ENCODE measurements at places on chromosomes 12 and 14.

DNA sequence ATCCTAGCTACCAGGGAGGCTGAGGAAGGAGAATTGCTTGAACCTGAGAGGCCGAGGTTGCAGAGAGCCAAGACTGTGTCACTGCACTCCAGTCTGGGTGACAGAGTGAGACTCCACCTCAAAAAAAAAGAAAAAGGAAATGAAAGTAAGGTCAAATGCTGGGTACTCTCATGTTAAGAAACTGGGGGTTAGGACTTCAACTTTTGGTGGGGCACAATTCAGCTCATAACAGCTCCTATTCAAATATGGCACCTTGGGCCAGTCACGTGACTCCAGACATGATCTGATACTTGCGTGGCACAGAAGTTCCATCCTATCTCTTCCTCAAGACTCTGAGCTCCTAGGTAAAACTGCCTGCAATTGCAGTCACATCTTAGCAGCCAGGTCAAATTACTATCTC, 142.7 kb downstream of the EGLN3 start:
- DNase-seq = no peak

DNA sequence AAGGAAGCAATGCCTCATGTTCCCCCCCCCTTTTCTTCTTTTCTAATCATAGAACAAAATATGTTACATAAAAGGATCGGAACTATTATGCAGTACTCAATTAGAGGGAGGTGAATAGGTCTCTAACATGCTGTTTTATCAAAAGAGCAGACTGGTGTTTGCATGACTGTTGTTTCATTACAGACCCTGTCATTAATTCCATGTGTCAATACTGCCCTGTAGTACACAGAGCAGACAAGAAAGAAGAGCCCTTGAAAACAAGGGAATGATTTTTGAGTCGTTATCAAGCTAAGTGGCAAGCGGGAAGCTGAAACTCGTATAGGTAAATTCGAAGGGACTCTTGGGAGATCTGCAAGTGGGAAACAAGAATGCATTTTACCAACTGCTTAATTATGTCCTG, 76.9 kb upstream of the TMEM263 start:
- DNase-seq = no peak

- no peak for DNase-seq
Observed at GRCh38 chr12:104723895-104724294, 234.2 kb downstream of the SLC41A2 start.

DNA sequence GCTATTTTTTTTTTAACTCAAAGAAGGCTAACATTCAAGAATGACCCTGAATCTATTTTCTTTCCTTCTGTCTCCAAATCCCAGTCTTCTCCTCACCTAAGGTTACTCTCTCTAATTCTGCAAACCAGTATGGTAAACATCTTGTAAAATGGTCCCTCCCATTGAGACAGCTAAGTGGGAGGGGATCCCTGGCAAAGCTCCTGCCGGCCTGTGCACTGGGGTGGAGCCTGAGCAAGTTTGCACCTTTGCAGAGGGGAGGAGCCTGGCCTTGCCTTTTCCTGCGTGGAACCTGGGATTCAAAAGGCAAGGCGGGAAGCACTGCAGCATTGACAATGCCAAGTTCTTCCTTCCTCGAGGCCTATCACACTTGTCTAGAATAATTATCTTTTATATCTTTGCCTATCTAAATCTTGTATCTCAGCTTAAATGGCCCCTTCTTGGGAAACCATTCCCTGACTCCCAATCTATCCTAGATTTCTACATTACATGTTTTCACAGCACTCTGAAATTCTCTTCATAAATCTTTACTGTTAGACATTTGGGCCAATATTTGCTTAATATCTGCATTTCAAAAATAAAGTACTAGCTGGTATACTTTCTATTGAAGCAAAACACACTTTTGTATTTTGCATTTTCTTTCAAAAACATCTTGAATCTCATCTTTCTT, 83.0 kb downstream of the EPS8 start:
- no peak for DNase-seq

DNA sequence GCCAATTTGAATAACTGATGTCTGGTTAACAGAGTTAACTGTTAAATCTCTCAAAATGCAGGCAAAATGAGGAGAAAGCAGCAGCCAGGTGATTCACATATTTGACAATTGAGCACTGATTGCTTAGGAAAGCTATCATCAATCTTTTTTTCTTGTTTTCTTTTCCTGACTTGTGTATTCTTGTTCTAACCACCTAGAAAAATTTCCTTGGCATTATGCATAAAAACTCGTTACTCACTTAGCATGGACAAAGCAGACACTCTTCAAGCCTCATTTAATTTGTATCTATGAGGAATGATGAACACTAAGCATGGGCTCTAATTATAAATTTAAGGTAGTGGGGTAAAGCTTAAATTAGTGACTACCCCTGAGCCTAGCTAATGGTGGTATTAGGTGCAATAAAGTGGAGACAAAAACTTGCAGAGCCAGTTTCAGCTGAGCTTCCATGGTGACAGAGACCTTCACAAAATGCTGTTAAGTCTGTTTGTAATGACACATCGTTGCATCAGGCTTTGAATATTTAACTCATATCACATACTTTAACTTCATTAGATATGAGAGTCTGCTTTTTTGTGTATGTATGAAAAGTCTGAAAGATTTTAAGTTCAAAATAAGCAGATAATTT, 52.0 kb downstream of the RASSF9 start:
- no peak for DNase-seq

Measured in activated CD8-positive, alpha-beta T cell treated with anti-CD3 and anti-CD28 coated beads for 36 hours (primary cell).